ENCODE measurements at places on chromosomes 5 and 9. TPM values are rescaled to one million over a fixed set of nuclear protein-coding genes. Genes with fewer than 3 reads are reported as not detected.

CARTPT gene
- polyA plus RNA-seq, result not detected

CTXN3 gene
- 2.3 TPM for polyA plus RNA-seq

DNA sequence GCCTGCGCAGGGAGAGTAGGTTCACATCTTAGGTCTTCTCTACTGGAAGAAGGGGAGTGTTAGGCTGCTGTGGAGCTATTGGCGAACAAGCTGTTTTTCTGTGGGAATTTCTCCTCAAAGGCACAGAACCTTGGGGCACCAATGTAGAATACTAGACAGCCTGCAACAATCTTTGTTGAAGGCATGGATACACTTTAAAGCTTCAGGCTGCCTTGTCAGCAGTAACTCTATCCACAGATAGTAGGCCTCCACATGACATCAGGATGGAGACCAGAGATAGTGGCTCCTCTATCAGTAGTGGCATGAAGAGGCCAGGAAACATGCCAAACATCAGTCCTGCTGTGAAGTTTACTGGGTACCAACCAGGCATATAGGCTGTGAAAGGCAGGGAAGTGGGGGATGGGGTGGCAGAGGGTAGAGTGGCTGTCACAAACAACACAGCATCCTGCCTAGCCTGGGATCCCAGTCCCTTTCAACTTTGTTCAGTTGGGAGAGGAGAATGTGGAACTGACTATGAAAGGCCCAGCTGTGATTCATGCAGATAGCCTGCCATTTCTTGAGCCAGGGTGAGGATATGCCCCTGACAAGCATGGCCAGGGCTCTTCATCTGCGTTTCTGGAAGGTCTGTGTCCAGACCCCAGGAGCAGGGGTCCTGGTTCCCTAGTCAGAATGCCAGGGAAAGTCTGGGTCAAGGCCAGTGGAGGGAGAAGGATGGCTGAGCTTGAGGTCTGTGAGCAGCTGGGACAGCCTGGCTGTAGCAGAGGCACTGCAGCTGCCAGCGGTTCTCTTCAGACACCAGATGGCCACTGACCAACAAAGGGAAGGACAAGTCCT lies 1.0 kb upstream of the HK3 start:
- peak; percentile 80 for DNase-seq

- DNase-seq, result no peak
Measured at GRCh38 chr5:6527749-6528455, 79.2 kb downstream of the UBE2QL1 start.

GRCh38 chr5:165714598-165714997 lies 2209.2 kb downstream of the MAT2B start:
- DNase-seq, result peak; percentile 14
